ENCODE measurements at places on chromosomes 6 and 20.

- DNase-seq = no peak
Observed at GRCh38 chr20:58611236-58612030, 39.6 kb upstream of the STX16 start.

- DNase-seq = no peak
Observed at GRCh38 chr6:52391599-52391998, 28.5 kb upstream of the EFHC1 start.

DNA sequence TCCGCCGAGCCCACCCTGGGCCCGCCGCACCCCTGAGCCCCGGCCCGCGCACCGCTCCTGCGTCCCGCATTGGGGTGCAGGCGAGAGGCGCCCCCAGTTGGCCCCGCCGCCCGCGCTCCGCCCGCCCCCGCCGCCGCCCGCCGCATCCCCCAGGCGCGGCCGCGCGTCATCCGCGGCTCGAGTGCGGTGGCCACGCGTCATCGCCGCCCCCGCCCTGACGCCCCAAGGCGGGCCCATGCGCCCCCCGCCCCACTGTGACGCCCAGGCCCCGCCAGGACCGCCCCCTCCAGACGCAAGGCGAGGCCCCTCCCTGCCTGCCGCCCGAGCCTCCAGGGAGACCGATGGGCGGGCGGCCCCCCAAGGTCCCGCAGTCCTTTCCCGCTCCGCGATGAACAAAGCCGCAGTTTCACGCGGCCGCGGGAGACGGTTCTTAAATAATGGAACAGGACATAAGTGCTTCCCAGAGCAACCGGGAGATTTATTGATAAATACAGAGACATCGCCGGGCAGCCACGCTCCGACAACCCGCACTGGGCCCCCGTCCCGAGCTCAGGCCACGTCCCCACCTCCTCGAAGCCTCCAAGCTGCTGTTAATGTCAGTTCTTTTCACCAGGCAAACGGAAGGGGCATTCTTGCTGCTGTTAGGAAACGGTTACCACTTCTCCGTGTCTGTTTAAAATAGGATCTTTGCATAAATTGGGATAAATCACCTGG lies at the start of gene ANKRD60:
TSS of gene ANKRD60 (minus strand) at position 170 of the 714 bp plus-strand sequence. CDS start at position 170, 0 bp downstream.
- peak; percentile 57 for DNase-seq

GRCh38 chr6:14502551-14502950 lies 385.0 kb downstream of the CD83 start:
- no peak for DNase-seq

GRCh38 chr6:16331384-16332174 lies 93.2 kb downstream of the GMPR start:
- peak; percentile 75 for DNase-seq
